ELF-1 (cell line): ENCODE measurements at places on chromosomes 6 and 20.
A peak's percentile ranks its signal among the peaks of the same experiment; 100 is the strongest.

GRCh38 chr20:54305421-54305820 is 97.5 kb downstream of the PFDN4 start:
- no peak for DNase-seq

GRCh38 chr20:40956542-40957264 is 71.9 kb upstream of the TOP1 start:
- no peak for DNase-seq

- no peak for DNase-seq
Observed at GRCh38 chr6:13433709-13434121, 53.7 kb downstream of the GFOD1 start.

DNA sequence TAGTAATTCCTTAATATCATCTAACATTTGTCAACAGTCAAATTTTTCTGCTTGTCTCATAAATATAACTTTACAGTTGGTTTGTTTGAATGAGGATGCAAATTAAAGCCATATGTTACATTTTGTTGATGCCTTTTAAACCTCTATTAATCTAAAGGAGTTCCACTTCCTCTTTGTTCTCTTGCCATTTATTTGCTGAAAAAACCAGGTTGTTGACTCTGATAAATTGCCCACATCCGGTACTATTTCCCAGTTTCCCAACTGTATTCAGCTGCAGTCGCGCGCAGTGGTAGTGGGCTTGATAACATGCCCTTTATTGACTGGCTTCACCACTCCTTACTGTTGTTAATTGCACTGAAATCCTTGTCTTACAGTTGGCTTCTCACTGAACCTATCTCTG is 32.8 kb upstream of the SIRPB2 start:
- no peak for DNase-seq

DNA sequence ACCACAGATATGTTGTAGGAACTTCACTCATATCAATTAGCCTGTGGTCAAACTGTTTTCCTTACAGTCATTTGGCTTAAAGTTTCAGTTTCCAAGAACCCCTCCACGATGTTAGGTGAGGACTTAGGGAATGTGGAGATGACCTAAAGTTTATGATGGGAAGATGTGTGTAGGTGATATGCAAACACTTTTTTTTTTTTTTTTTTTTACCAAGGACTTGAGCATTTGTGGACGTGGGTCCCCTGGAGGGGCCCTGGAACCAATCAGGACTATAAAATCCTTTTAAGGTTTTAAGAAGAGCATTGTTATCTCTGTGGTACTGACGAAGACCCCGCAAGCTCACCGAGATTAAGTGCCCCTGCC is 478 bp upstream of the MTHFD1L start:
- DNase-seq: no peak

- no peak for DNase-seq
Observed at GRCh38 chr6:19721766-19722377, 115.3 kb upstream of the ID4 start.

GRCh38 chr6:77019081-77019480 is 444.2 kb downstream of the HTR1B start:
- DNase-seq: no peak

- no peak for DNase-seq
Observed at GRCh38 chr6:85797993-85798392, 155.3 kb upstream of the SYNCRIP start.

DNA sequence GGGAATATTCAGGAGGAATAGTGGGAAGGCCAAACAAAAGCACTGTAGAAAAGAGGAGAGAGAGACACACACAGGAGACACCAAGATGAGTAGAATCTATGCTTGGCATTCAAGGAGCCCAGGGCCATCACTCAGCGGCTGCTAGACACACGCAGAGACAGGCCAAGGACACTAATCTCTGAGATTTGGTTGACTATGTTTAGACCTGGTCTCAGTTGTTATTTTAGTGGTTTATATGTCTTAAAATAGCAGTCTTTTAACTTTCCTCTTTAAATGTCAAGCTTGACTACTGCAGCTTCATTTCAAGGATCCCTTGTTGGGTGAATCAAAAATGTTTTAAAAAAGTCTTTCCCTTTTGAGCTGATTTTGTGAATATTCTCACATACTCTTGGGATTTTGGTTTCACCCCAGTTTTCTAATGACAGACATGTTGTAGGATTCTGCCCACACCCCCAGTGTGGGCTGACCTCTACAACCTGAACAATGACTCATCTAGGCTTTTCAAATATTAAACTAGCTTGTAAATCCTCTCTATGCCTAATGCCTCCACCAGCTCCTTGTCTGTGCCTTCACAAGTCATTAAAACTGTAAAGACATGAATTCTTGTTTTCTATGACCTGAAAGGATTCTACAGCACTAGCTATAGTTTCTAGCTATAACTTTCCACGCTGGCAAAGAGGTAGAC is 142.7 kb upstream of the EXOC2 start:
- no peak for DNase-seq

- no peak for DNase-seq
Observed at GRCh38 chr6:139530561-139530960, 156.1 kb upstream of the CITED2 start.

- no peak for DNase-seq
Observed at GRCh38 chr6:15914553-15914952, 214.3 kb upstream of the MYLIP start.

DNA sequence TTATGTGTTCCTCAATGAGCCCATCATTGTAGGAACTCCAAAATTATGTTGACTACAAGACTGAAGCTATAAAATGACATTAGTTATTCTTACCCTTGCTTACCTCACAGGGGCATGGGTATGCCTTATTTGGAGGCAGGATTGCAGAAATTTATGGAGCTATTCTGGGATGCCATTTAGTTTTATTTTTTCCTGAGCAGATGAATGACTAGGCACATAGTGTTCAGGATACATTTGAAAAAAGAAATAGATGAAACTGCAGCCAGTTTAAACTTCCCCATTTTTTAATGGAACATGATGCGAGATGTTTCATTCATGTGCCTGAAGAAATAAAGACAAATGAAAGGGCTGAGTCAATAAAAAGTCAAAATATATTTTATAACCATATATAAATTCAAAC is 399.2 kb upstream of the JAG1 start:
- no peak for DNase-seq

DNA sequence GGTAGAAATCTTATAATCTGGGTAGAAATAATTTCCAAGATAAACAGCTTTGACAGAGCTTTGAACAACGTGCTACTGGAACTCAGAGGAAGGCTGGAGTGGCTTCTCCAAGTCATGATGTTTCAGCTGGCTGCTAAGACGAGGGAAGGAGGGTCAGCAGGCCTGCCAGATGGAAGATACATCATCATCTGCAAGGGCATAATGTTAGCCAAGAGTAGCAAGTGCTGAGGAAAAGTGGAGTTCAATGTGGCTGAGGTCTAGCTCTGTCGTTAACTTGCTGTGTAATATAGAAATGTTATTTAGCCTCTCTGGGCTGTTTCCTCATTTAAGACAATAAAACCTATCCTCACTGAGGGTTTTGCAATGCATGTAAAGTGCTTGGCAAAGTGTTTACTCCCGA is 35.1 kb downstream of the RGS17 start:
- DNase-seq: no peak

GRCh38 chr6:143694560-143694959 is 16.8 kb downstream of the PHACTR2 start:
- no peak for DNase-seq

GRCh38 chr6:118697554-118697953 is 46.2 kb upstream of the CEP85L start:
- DNase-seq: no peak

DNA sequence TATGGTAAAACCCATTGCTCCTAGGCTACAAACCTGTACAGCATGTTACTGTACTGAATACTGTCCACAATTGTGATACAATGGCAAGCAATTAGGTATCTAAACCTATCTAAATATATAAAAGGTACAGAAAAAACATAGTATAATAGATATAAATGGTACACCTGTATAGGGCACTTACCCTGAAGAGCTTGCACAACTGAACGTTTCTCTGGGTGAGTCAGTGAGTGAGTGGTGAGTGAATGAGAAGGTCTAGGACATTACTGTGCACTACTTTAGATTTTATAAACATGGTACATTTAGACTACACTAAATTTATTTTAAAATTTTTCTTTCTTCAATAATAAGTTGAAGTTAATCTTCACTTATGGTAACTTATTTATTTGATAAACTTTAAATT is 119.9 kb upstream of the CEP85L start:
- no peak for DNase-seq

- no peak for DNase-seq
Observed at GRCh38 chr6:30801950-30802349, 57.6 kb upstream of the IER3 start.

DNA sequence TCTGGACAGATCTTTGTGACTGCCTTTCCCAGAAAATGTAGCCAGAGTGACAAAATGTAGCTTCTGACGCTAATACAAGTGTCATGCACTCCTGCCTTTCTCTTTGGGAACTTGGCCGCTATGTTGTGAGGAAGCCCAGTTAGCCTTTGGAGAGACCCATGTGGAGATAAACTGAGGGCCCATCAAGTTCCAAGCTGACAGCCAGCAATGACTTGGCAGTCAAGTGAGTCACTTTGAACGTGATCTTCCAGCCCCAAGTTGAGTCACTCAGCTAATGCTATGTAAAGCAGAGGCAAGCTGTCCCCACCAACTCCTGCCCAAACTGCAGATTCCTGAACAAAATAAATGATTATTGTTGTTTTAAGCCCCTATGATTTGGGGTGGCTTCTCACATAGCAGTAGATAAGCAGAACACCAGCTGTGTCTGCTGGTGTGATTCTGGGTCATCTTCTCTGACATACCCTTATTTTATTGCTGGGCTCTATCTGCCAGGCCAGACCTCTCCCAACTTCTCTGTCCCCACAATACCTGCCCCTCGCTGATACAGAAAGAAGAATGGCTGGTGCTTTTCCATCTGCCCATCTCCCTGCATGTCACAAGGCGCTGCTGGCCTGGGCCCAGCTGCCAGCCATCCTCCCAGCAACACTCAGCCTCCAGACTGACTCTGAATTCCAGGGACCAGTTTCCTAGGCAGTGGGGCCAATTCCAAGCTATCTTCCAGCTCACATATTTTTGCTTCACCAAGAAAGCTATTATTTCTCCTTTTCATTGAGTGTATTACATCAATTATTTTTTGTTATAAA is 274.8 kb downstream of the LRFN2 start:
- no peak for DNase-seq

GRCh38 chr20:38870733-38871559 is 55.3 kb upstream of the FAM83D start:
- peak; percentile 68 for DNase-seq

DNA sequence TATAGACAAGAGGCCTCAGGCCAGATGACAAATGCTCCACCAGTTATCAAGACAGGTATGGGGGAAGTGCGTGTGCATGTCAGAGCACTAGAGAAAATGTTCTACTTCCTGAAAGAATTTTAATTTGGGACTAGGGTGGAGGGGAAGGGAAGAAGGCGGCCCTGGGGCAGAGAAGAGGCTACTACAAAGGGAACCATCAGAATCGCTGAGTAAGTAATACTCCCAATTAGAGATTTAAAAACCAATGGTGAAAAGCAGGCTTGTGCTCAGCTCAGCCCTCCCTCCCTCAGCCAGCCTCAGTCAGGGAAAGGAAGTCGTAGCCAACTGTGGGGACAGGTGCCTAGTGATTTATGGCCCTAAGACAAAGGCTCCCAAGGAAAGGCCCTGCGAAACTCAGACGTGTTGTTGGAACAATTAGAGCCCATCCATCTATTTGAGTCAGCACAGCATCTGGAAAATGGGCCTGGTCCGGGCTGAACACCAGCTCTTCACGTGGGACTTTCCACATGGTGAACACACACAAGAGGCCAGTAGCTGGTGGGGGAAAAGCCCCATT is 15.0 kb upstream of the MAFB start:
- peak; percentile 88 for DNase-seq

GRCh38 chr6:121694389-121694788 is 258.9 kb downstream of the GJA1 start:
- DNase-seq: no peak

DNA sequence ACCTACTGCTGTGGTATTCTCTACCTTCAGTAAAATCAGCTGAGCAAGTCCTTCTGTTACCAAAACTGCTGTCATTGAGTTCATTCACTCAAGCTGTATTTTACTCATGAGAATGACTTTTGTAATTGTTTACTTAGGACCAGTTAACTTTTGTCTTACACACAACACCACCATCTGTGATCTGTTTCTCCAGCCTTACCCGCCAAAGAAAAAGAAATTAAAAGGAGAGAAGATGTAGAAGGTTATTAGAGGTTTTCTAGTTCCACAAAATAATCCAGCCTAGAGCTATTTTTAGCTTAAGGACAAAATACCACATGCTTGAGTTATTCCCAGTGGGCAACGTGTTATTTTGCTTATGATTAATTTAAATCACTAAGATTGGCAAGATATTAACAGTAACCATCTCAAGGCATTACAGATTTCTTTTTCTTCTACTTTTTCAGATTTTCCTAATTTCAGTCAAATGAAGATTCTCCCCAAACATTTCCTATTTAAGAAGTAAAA is 38.2 kb downstream of the FAM8A1 start:
- no peak for DNase-seq

DNA sequence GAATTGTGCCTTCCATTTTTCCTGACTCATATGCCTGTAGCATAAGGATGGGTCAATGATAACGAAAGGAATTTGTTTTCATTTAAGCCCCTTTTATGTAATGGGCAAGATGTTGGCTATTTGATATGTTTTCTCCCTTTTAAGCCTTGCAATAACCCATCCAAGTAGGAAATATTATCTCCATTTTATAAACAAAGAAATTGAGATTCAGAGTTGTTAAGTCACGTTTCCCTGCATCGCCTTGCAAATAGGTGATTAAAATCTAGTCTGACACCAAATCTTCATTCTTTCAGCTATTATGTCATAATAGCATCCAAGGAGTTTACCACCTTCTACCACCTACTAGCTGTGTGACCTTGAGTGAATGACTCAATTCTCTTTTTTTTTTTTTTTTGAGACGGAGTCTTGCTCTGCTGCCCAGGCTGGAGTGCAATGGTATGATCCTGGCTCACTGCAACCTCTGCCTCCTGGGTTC is 7.0 kb downstream of the HNF4A start:
- DNase-seq: no peak

- no peak for DNase-seq
Observed at GRCh38 chr6:12147557-12148316, 135.6 kb downstream of the HIVEP1 start.

DNA sequence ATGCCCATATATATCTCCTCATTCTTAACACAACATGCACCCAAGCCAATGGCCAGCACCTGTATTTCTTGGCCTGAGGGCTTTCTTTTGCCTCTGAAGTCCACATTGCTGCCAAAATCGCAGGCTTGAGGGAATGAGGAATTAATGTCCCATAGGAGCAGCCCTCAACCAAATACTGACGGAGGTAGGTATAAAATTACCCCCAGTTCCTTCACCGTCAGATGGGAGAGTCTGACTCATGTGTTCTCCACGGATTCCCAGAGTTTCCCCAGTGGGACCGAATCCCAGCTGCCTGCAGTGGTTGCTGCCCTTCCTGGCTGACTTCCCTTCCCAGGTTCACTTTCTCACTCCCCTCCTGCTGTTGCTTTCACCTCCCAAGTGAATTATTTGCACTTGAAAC is 602.2 kb upstream of the NOX3 start:
- DNase-seq: no peak

DNA sequence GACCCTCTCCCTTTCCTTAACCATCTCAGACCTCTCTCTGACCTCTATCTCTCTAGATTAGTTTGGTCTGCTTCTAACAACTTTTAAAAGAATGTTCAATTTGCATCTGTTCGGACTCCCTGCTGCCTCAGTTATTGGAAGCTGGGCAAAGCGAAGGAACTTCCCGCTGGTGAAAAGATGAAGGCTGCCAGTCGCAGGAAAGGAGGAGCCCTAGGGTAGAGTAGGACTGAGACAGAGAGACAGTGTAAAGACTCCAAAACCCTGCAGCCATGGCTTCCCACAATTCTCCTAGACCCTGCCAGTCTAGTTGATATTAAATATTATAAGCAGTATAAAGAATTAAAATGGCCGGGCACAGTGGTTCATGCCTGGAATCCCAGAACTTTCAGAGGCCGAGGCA is 581.8 kb downstream of the EPM2A start:
- no peak for DNase-seq
